ENCODE measurements at places on chromosomes 16 and 17.

DNA sequence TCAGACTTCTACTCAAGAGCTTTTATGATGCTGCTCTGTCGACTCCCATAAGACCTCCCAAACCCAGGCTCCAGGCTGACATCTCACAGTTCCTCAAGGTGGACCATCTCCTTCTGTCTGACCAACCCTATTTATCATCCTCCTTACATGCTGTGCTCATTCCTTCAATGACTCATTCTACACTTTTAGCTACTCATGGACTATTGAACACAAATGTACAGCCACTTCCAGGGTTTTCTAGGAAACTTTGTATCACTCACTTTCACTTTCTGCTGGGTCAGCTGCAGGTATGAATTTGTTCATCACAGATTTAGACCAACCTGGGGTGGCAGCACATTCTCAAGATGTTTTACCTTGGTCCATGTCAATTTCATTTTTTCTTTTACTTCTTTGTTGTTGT, 162.4 kb upstream of the FAM20A start:
- DNase-seq: no peak

DNA sequence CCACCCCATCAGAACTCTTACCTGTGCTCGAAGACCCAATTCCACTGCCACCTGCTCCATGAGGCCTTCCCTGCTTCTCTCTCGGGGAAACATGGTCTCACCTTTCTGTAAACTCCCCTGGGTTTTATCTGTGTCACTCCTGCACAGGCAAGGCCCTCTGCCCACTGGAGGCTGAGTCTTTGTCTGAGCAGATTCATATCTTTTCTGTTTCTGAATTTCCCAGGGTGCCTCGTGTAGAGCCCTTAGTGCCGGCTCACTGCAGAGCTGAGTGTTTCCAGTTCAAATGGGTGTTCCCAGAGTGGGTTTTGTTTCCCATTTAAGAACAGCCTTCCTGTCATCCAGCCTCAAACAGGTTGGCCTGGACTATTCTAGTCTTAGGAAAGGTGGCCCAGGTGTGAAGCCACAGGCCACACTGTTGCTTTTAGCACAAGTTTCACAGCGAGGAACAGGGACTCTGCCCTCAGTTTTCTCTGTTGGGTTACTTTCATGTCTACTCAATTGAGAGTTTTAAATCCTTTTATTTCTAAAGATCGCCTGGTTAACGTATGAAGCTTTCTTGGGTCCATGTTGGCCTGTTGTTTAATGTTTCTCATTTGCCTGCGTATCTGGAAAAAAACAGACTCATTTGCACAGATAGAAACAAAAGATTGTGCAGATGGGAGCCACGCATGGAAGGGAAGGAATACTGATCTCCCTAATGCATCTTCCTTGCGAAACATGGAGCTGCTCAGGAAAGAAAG, 228.7 kb downstream of the MSI2 start:
- no peak for DNase-seq

DNA sequence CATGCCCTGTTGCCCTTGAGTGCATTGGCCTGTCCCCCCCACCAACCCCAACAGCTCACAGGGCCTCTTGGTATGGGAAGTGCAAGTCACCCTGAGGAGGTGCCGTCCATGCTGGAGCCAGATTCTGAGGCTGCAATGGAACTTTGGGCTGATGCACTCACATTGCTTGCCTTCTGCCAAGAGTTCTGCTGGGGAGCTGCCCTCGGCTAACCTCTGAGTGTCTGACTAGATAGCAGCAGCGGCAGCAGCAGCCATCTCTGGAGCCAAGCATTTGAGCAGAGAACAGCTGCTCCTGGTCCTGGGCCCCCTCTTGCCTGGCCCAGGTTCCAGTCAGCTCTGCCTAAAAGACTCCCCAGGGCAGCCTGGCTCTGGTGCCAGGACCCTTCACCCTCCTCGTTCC, 61.5 kb downstream of the GNAO1 start:
- no peak for DNase-seq

DNA sequence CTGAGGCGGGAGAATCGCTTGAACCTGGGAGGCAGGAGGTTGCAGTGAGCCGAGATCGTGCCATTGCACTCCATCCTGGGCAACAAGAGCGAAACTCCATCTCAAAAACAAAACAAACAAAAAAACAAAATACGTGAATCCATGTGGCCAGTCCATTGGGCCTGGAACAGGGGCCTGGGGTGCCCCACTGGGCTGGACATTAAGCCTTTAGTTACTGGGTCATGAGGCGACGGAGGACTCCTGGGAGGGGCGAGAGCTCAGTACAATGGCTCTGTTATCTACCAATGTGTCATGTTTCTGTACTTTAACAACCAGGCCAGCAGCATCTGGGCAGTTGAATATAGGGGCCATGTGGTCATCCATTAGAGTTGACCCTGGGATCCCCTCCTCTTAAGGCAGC, 18.9 kb upstream of the CLEC18A start:
- DNase-seq: no peak

DNA sequence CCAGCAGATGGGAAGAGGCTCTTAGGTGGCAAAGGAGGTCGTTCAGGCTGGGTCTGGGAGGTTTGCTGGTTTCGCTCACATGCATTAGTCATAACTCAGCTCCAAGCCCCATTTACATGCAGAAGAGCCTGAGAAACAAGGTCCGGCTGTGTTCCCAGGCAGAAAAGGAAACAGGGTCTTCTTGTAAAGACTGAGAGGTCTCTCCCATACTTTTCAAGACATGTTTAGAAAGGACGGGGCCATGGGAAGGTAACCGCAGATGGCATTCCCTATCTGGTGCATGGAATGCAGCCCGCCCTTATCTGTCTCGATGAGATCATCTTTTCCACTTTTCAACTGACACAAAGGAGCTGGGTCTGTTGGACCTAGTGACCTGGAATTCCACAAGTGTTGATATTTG, 389.0 kb upstream of the CDH11 start:
- no peak for DNase-seq

- DNase-seq: no peak
Observed at GRCh38 chr16:66247516-66248481, 118.7 kb upstream of the CDH5 start.

DNA sequence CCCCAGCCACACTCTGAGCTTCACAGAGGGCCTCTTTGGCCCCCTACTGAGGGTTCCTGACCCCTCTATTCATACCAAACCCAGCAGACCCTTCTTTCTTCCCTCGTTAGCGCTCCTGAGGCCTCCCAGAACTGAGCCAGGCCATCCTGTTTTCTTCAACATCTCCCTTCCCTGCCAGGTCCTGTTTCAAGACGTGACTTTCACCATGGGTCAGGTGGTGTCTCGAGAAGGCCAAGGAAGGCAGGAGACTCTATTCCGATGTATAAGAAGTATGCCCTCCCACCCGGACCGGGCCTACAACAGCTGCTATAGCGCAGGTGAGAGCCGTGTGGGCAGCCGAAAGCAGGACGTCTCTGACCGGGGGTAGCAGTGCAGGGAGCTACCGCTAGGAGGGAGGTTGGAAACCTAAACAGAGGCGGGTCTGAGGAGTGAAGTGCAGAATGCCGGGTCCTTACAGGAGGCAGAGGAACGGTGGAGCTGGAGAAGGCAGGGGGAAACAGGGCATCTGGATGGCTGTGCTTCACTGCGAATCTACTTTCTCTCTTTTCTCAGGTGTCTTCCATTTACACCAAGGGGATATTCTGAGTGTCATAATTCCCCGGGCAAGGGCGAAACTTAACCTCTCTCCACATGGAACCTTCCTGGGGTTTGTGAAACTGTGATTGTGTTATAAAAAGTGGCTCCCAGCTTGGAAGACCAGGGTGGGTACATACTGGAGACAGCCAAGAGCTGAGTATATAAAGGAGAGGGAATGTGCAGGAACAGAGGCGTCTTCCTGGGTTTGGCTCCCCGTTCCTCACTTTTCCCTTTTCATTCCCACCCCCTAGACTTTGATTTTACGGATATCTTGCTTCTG, 1.3 kb upstream of the SENP3 start:
- DNase-seq: peak; percentile 59

GRCh38 chr17:61066062-61066461, 333.6 kb upstream of the TBX2 start:
- no peak for DNase-seq

DNA sequence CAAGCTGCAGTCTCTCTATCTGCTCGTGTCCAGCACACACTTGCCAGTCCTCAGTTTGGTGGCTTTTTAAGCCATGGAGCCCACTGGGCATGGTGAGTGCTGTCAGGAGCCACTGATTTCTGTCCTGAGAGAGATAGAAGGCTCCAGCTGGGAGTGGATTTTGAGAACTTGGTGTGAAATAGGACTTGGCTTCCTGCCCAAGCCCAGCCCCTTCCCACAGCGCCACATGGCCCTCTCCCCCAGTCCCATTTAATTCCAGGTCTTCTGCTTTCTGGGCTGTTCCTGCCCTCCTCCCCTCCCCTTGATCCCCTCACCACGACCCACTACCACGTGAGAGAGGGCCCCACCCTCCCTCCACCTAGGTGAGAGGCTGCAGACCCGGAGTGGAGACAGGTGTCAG, 14.4 kb upstream of the ABCC3 start:
- DNase-seq: no peak

DNA sequence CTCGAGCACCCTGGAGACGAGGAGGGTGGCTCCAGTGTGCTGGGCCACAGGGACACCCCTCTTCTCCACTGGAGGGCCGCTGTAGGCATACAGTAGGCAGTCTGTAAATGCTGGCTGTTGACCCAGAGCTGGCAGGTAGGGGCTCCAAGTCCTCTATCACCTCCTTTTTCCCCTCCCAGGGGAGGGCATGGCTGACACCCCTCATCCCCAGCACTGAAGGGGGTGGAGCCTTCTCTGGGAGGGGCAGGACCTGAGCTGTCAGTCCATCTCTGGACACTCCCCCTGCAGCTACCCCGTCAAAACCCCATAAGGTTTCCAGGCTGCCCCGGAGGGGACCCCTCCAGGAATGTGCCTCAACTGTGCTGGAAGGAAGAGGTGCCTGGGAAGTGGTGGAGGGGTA, 2.4 kb downstream of the KCNJ12 start:
- DNase-seq: no peak

DNA sequence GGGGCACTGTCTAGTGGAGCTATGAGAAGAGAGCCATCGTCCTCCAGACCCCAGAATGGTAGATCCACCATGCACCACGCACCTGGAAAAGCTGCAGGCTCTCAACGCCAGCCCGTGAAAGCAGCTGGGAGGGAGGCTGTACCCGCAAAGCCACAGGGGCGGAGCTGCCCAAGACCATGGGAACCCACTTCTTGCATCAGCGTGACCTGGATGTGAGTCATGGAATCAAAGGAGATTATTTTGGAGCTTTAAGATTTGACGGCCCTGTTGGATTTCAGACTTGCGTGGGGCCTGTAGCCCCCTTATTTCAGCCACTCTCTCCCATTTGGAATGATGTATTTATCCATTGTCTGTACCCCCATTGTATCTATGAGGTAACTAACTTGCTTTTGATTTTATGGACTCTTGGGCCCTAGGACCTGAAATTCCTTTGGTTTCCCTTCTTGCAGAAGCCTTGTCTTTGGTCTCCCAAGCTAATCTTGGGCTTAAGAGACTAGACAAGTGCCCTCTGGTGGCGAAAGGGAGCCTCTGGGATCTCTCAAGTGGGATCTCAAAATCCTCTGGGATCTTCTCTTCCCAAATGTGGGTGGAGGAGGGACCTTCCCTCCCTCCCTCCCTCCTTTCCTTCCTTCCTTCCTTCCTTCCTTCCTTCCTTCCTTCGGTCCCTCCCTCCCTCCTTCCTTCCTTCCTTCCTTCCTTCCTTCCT, 58.2 kb upstream of the HAPSTR1 start:
- DNase-seq: no peak

DNA sequence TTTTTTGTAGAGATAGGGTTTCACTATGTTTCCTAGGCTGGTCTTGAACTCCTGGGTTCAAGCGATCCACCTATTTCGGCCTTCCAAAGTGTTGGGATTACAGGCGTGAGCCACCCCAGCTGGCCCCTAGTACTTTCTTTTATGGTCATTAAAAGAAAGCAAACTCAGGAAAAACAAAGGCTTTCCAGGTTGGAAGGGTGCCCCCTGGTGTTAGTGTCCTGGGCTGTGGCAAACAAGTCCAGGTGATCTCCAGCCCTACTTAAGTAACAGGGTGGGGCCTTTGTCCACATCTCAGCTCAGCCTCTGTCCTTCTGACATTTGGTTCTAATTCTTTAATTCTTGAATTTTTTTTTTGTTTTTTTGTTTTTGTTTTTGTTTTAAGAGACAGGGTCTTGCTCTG, 6.9 kb downstream of the IGFBP4 start:
- no peak for DNase-seq

Data from memory B cell (primary cell).